Activated effector memory CD4-positive, alpha-beta T cell treated with anti-CD3 and anti-CD28 coated beads, Interleukin-2, amount 50 U/mL, for 16 hours (primary cell): ENCODE measurements at places on chromosomes 6 and 20.

- no peak for DNase-seq
Observed at GRCh38 chr6:14787250-14787649, 458.6 kb upstream of the JARID2 start.

- DNase-seq: no peak
Observed at GRCh38 chr6:114000069-114000468, 29.1 kb upstream of the HDAC2 start.

GRCh38 chr6:141598487-141598886 is 534.2 kb upstream of the GJE1 start:
- DNase-seq: no peak

DNA sequence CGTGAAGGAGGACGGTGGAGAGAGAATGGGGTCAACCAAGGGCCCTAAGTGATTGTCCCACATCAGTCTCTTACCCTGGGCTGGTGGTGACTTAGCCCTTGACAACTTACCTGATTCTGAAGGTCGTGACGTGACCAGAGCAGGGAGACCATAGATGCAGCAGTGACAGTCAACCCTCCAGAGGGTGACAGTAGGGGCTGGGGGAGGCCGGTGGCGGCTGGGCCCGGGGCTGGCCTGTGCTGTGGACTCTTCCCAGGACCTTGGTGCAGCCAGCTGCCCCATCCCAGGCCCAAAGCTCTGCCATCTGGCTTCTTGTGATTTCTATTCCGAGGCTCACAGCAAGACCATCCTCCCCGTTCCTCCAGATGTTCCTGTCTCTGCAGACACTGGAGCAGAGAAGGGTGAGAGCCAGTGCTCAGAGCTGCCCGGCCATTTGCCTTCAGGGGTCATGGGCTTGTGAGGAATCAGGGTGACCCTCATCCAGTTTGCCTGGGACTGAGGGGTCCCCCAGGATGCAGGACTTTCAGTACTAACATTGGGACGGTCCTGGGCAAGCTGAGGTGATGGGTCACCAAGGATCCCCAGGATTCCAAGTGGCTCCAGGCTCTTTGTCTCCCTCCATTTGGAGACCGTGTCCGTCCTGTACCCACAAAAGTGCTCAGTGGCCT is 36.0 kb downstream of the SUMO4 start:
- no peak for DNase-seq

DNA sequence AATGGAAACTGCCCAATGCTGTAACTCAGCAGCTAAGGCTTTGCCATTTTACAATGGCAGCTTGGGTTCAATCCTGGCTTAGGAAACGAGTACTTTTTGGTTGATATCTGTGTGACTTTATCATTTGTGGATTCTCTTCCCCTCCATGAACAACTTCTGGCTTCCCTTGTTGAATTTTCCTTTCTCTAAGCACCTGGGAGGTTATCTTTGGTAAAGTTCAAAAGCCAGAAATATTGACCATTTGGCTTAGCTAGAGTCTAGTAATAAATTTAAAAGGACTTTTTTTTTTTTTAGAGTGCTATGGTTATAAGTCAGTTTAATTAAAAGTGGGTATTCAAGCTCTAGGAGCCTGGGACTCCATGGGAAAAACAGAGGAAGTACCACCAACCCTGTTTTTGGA is 31.7 kb upstream of the TPD52L1 start:
- no peak for DNase-seq

- no peak for DNase-seq
Observed at GRCh38 chr6:42984924-42985475, 630 bp downstream of the PPP2R5D start.
